ENCODE measurements at places on chromosomes 2 and 18.

DNA sequence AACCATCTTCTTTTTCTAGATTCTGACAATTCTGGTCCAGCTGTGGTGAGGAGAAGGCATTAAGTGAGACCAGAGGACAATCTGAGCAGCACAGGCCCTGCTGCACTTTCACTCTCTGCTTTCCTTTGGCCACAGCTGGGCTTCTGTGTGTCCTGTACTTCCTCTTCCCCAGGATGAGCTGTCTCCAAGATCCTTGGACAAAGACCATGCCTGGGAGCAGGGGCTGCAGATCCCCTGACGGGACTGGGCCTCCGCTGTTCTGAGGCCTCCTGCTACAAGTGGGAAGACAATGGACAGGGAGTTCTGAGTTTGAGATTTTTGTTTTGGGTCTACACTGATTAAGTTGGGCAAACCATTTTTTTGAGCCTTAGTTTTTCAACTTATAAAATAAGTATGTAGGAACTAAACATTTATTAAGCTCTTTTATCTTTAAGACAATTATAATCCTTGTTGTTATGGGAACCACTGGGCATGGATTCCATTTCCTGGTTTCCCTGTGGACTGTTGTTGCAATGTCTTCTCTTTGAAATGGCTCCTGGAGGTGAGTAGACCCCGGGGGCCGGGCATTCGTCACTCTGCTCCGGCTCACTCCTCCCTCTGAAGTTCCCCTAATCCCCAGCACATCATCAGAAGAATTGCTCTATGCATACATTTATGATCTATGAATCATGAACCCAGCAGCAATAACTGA, 266.6 kb downstream of the ACTR3 start:
- DNase-seq = no peak

DNA sequence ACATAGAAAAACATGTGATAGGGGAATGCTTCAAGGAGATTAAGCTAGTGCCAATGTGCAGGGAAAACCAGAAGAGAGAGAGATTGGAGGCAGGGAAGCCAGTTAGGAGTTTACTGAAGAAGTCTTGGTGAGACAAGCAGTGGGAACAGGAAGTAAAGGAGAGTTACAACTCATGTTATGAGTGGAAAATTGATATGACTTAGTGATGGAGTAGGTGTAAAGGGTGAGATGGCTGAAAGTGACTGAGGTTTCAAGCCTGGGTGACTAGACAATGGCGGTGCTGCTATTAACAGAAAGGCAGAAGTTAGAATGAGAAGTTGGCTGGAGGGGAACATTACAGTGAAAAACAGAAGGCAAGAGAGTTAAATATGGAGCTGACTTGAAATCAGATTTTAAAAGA, 16.5 kb downstream of the DOK1 start:
- DNase-seq = no peak

DNA sequence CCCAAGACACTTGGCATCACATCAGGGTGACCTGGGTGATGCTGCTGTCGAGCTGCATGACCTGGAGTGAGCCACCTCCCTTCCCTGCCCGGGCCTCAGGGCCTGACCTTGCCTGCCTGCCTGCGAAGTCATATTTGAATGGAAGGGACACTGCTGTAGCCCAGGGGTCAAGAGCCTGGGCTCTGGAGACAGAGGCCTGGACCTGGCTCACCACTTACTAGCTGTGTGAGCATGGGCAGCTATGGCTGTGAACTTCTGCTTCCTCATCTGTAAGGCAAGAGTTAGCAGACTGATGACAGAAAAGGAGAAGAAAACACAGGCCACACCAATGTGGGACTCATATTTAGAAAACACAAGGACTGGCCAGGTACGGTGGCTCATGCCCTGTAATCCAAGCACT, 118.7 kb downstream of the ZFP36L2 start:
- no peak for DNase-seq

GRCh38 chr18:44802508-44802907, 121.8 kb downstream of the SETBP1 start:
- no peak for DNase-seq

DNA sequence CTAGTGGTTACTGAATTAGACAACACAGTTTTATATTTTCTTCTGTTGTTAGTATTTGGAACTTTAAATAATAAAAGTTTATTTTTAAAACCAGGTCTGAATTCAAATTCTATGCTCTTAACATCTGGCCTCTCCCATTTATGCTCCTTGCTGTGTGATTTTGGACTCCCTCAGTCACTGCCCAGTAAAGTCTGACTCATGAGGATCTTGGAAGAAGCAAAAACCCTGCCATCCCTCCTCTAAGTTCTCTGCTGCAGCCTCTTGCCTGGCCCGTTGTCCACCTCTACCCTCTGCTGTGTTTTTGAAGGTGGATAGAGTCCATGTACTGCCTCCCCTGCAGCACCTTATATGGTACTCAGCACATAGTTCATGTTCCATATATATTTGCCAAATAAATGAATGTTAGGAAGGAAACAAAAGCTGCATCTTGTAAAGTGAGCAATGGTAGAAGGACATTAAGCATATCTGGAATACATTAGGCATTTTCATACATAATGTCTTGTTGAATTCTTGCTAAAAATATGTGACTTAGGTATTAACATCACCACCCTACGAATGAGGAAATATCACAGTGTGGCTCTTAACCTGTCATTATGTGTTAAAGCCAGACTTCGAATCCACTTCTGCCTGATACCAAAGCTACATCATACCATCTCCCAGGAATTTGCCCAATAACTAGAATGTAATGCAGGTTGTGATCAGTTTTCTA, 62.1 kb downstream of the THNSL2 start:
- DNase-seq = no peak

- DNase-seq = no peak
Observed at GRCh38 chr2:34705551-34706247, 1106.6 kb upstream of the FAM98A start.

GRCh38 chr18:57755473-57756067, 47.5 kb downstream of the ATP8B1 start:
- DNase-seq = no peak

DNA sequence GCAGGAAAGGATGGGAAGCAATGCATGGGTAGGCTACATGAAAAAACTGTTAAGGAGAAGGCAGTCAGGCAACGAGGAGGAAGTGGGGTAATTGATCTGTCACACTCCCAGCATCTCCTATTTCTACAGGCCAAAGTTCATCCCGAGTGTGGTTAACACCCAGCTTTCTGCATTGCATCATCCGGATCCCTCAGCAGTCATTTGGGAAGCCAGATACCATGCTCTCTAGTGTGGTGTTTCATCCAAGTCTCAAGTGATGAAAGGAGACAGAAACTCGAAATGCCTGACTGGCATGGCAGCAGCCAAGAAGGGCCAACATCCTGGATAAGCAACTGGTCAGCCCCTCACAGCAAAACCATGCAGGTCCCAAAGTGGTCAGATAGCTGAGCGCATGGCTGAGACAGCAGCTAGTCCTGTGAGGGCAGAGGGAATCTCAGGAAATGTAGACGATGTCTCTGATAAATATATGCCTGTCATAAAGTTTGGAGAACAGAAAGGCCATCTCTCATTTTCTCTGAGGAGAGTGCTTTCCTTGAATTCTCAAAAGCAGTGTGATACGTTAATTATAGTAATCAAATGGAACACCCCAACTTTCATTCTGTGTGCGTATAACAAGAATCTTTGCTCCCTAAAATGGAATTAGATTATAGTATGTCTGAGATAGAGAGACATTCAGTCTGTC, 24.8 kb upstream of the HNRNPA3 start:
- DNase-seq = no peak

DNA sequence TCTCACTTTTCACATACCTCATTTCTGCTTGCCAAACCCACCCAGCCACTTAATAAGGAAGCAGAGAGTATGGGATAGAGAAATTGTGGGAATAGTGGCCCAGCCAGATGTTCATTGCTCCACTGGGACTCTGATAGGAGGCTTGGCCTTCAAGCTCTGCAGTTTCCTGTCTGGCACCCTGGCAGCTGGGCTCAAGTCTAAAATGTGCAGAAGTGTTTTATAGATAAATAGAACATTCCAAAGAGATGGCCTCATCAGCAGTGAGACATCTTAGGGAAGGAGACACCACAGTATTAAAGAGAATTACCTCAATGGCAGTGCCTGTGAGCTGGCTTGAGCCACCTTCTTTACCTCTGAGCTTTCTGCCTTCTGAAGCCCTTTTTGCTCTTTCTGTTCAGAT, 24.7 kb downstream of the COPS7B start:
- DNase-seq = no peak

DNA sequence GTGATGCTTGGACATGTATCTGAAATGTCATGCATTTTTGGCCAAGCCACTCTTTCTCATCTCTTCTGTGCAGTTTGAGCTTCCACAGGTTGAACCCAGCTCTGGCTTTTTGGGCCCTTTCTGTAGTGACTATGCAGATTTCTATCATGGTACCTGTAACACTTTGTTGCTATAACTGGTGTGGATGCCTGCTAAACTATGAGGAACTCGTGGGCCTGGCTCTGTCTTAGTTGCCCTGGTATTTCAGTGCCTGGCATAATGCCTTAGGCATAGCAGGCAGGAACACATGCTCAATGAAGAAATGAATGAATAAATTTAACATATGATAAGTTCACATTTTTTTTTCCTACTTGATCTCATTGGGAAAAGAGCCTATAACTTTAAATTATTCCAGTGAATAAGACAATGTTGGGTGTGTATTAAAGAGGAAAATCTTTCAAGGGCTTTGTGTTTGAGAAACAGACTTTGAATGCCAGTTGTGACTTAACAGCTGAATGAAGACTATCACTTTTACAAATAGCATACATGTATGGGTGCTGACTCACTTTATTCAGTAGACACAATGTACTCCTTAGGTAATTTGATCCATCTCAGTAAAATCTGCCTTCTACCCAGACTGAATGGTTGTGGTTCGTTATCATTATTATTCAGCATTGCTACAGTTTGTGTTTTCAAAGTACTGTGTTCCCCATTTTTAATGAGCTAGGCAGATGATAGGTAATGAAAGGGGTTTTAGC, 86.4 kb upstream of the MAP4K3 start:
- no peak for DNase-seq

GRCh38 chr18:27004056-27004829, 138.7 kb upstream of the AQP4 start:
- DNase-seq = peak; percentile 13

GRCh38 chr2:137185378-137186078, 420.2 kb downstream of the THSD7B start:
- no peak for DNase-seq

- no peak for DNase-seq
Observed at GRCh38 chr2:58769864-58770234, 528.7 kb upstream of the FANCL start.

GRCh38 chr2:102284611-102285010, 26.8 kb upstream of the IL1RL1 start:
- no peak for DNase-seq

GRCh38 chr18:35096677-35097011, 55.4 kb downstream of the MAPRE2 start:
- no peak for DNase-seq

DNA sequence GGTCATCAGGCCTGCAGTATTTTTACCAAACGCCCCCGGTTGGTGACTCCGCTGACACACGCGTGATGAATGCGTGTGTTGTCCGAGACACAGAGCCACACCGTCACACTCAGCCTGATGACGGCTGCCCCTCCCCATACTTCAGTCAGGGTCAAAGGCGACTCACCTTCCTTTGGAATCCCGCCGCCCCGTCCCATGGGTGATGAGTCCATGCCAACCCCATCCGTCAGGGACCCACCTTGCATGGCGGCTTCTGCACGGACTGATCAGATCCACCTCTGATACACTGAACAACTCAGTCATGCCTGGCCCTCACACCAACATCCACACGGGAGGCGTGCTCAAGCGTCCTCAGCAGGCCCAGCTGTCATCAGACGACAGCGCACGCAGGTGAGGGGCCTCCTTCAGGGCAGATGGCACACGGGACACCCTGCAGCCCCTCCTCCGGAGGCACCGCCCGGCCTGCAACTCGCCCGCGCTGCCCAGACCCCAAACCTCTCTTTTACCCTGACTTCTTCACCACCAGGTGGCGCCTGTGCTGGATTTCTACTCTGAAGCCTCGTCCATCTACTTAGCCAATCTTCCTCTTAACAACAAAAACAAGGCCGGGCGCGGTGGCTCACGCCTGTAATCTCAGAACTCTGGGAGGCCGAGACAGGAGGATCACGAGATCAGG, 89.2 kb downstream of the ZNF516 start:
- peak; percentile 76 for DNase-seq

DNA sequence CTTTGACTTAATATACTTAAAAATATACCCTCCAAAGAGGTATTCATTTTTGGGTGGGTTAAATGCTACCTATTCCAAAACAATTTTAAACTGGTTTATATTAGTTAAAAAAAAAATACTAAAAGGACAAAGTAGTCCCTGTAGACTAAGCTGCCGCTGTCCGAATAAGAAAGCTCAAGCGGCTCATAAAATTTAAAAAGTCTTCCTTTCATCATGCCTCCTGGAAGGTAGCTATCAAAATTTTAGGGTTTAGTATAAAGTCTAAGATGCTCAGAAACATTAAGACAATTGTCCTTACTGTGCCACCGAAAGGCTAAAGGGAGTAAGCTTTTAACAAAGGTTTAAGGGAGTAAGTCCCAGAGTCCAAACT, 440 bp upstream of the UGGT1 start:
- no peak for DNase-seq

- no peak for DNase-seq
Observed at GRCh38 chr18:77088963-77089722, 43.4 kb downstream of the MBP start.

GRCh38 chr2:217206016-217206725, 346.3 kb upstream of the TNP1 start:
- no peak for DNase-seq

GRCh38 chr2:209977386-209978239, 24.8 kb upstream of the RPE start:
- peak; percentile 75 for DNase-seq

- no peak for DNase-seq
Observed at GRCh38 chr18:59159986-59160385, 20.3 kb downstream of the SEC11C start.

- no peak for DNase-seq
Observed at GRCh38 chr2:69184224-69184623, 171.2 kb downstream of the ANTXR1 start.

GRCh38 chr2:12131975-12132374, 385.5 kb downstream of the LPIN1 start:
- DNase-seq = no peak

DNA sequence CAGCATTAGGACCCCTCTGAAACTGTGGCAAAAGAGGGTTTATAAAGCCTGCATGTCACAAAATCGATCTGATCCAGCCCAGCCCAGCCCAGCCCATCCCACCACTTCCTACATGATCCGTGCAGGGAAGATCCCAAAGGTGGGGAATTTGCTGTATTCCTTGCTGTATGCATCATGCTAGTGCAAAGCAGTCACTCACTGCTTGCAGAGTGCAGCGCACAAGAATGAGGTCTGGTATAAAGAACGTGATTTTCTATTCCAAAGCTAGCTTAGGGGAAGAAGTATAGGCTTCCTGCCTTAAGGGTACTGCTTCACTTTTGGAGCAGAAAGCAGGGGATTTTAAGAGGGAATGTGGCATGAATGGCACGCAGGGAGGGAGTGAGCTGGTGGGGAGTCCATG, 18.9 kb upstream of the SERPINB11 start:
- no peak for DNase-seq

- no peak for DNase-seq
Observed at GRCh38 chr2:184554736-184555135, 43.6 kb upstream of the ZNF804A start.
